ENCODE measurements at places on chromosomes 7 and 10. TPM values are rescaled to one million over a fixed set of nuclear protein-coding genes. Genes with fewer than 3 reads are reported as not detected.

Gene JCAD
- 0.61 TPM for total RNA-seq

Gene BAG3
- 23.3 TPM for total RNA-seq

Gene XRCC2
- 28.2 TPM for total RNA-seq

Gene SYT15B
- 0.16 TPM for total RNA-seq

Gene NEUROG3
- 0.43 TPM for total RNA-seq

GRCh38 chr10:48336978-48337599 is 30.6 kb downstream of the MAPK8 start:
- no peak for DNase-seq

Measured in neural crest cell (in vitro differentiated cells).